ENCODE measurements at places on chromosomes 13 and 19. TPM values are rescaled to one million over a fixed set of nuclear protein-coding genes. Genes with fewer than 3 reads are reported as not detected.

DNA sequence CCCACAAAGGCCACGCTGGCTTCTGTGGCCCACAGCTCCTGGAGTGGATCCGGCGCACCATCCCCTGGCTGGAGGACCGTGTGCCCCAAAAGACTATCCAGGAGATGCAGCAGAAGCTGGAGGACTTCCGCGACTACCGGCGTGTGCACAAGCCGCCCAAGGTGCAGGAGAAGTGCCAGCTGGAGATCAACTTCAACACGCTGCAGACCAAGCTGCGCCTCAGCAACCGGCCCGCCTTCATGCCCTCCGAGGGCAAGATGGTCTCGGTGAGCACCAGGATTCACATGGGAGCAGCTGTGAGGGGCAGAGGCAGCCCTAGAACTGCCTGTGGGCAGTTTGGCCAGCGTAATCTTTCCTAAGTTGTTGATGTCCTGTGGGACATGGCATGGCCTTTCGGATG is 27.2 kb downstream of the CAPN12 start:
- DNase-seq = no peak

DNA sequence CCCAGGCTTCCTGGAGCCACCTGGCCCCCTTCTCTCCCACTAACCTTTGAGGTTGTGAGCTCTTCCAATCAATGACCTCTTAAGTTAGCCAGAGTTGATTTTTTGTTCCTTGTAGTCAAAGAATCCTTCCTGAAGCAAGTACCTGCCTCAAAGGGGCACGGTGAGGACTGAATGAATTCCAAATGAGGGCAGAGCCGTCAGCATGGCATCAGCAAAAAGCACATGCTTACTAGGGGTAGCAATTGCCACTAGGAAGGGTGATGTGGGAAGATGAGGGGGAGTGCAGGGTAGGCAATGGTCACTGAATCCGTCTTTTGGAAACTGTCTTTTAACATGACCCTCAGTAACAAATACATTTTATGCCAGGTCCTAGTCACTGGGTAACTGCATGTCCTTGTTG is 15.6 kb upstream of the DHRS12 start:
- no peak for DNase-seq

GRCh38 chr19:48400018-48400742 is 6.7 kb downstream of the GRIN2D start:
- no peak for DNase-seq

GRCh38 chr19:52692431-52693008 is 42.3 kb downstream of the ZNF611 start:
- no peak for DNase-seq

GRCh38 chr19:40827386-40828247 is 22.6 kb downstream of the CYP2A6 start:
- DNase-seq = no peak

GRCh38 chr13:88142653-88143052 is 471.5 kb downstream of the SLITRK5 start:
- DNase-seq = no peak

DNA sequence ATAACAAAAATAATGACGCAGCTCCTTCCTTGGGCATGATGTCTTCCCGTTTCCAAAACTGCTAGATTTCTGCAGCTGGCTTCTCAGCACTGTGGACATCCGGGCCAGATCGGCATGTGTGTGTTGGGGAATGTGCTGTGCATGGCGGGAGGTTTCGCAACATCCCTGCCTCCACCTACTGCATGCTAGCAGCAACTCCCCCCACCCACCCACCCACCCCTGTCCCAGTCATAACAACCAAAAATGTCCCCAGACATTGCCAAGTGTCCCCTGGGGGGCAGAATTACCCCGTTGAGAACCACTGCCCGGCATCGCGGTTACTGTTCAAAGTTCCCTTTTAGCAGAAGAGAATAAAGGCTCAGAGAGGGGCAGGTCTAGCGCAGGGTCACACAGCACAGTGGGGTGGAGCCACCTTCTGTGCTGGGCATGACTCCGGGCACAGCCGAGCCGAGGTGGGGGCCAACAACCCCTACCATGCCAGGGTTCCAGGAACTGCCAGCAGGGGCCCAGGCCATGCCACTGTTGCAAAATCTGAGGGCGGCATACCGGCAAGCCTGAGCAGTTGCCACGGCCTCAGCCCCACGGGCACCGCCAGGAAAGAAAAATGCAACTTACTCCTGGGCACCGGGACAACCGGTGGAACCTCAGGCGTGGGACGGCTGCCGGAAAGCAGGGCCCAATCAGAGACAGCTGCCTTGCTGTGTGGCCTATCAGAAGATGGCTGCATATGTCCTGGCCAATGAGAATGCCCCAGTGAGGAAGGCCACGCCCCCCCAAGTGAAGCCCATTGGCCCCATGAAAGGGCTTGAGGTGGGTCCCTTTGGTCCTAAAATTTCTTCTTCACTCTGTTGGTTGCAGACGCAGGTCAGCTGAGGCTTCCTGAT is 22.5 kb upstream of the NFIC start:
- DNase-seq = no peak

- no peak for DNase-seq
Observed at GRCh38 chr13:47317356-47317755, 420.5 kb upstream of the HTR2A start.

DNA sequence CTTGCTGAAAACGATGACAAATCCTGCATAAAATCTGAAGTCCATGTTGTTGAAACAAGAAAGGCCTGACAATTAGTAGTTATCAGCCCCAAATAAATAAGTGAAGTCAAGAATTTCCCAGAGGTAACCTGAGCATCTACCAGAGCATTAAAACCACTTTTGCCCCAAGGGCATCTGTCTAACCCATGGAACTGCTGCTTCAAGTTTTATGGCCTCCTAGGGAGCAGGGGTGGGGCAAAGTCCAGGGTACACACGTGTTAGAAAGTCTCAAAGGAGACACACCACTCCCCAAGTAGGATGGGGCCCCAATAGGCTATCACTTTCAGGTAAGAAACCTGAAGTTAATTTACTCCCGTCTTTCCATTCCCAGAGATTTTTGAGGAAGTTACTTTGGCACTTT is 81.1 kb downstream of the CACNA1A start:
- DNase-seq = no peak

- no peak for DNase-seq
Observed at GRCh38 chr13:76809389-76809788, 76.8 kb downstream of the KCTD12 start.

Gene MADCAM1
- 0.41 TPM for total RNA-seq

Gene ZNF253
- 6.7 TPM for total RNA-seq

Gene SCEL
- not detected for total RNA-seq

Gene PRSS57
- not detected for total RNA-seq

Data from glomerular endothelial cell (primary cell).